ENCODE measurements at places on chromosomes 4 and X. TPM values are rescaled to one million over a fixed set of nuclear protein-coding genes. Genes with fewer than 3 reads are reported as not detected.

ERCC6L gene
- total RNA-seq, result 0.05 TPM

GRCh38 chr4:4776335-4776734 is 83.1 kb upstream of the MSX1 start:
- DNase-seq, result no peak

- DNase-seq, result no peak
Measured at GRCh38 chrX:9271789-9272525, 192.9 kb upstream of the TBL1X start.

DNA sequence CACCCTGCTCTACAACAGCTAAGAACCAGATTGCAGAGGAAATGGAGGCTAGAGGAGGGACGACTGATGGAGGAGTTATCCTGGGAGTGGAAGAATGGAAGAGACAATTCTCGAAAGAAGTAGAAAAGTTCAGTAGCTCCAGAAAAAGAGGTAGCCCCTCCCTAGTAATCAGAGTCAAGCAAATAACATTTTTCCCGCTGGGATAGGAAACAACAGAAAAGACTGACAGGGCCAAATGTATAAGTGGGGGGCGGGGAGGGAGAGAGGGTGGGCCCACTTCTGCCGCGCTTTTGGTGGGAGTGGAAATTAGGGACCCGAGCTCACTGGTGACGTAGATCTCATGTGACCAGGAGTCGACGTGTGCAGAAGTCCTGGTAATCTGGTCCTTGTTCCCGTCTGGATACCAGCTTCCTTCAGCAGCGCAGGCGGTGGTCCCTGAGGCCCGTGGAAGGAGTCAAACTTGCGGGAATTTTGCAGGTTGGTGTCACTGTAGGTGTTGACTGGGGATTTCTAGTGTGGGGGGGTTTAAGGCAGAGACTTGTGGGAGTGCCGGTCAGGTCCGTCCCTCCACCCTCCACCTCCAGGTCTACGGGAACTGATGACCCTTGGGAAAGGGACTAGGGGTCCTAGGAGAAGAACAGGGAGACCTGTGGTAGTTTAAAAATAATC is at the start of gene TCEAL9:
TSS of gene TCEAL9 (plus strand) at position 377 of the 669 bp plus-strand sequence. CDS start 1,179 bp downstream, outside the sequence.
- DNase-seq, result peak; percentile 56

DNA sequence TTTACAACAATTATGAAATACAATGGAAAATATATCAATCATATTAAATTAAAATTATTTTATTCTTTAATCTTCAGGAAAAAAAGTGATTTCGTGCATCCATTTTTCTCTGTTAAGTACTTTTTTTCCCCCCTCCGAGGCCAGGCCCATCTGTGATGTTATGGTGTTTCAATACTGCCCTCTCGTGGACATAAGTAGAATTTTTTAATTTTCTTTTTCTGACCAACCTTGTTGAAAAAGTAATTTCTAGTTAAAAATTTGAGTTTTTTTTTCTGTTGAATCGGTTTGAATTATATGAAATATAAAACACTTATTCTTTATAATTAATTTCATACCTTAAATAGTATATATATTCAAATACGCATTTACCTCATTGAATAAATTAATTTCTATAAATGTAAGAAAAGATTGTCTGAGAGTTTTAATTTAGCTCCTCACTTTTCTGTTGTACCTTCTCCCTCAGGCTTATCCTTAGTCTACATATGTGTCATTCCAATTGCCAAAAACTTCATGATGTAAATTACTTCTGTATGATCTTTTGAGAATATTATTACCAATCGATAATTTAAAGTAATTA is 175.8 kb upstream of the TECRL start:
- peak; percentile 26 for DNase-seq

DNA sequence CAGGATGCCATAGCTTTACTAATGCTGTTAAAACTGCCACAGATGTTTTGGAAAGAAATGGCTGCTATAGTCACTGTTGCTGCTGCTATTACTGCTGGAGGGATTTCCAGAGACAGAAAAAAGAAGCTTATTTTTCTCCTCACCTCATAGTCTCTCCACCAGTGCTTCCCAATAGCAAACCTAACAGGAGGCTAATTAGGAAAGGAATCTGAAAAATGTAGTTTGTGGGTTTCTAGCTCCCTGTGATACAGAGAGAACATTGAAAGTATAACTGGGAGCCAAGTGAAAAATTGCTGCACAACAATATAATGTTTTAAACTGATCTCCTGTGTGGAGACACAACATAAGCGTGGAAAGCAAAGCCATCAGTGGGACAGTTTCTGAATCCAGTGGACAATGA is 8.6 kb upstream of the TSPAN7 start:
- no peak for DNase-seq

GRCh38 chr4:36841583-36842326 is 402.8 kb upstream of the NWD2 start:
- no peak for DNase-seq

GRCh38 chrX:131288738-131289511 is at the start of gene IGSF1:
Gene IGSF1 (minus strand): TSS chrX:131289306. CDS start chrX:131286674, 2,632 bp downstream.
- DNase-seq, result peak; percentile 43

GRCh38 chr4:76504613-76505465 is 69.8 kb downstream of the SHROOM3 start:
- no peak for DNase-seq

- DNase-seq, result no peak
Measured at GRCh38 chrX:141164406-141164805, 12.5 kb downstream of the LDOC1 start.

DNA sequence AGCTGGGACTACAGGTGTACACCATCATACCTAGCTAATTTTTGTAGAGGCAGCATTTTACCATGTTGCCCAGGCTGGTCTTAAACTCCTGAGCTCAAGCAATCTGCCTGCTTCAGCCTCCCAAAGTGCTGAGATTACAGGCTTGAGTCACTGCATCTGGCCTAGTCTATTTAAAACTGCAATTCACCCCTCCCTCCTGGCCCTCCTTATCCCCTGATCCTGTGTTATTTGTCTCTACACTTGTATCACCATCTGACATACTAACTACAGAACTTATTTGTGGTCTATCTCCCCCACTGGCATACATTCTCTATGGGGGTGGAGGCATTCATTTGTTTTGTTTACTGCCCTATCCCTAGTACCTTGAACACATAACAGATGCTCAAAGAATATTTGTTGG is 23.7 kb downstream of the CC2D2A start:
- no peak for DNase-seq

- DNase-seq, result no peak
Measured at GRCh38 chrX:24298191-24298590, 15.7 kb downstream of the SUPT20HL2 start.

DNA sequence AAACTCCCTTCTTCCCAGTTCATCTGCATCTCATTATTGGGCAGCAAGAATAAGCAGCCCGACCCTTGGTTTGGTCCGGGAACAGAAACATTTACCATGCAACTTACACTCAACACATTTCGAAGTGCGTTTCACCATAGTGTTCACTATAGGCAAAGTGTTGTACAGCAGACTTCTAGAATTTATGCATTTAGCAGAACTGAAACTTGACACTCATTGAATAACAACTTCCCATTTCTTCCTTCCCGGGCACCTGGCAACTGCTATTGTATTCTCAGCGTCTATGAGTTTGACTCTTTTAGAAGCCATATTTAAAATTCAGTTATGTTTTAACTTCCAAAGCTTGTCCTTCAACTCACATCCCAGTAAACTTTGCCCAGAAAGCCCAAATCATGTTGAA is 840.6 kb downstream of the NLGN4X start:
- no peak for DNase-seq

All from left ventricle myocardium superior (tissue), 1 donor.